Left ventricle myocardium superior (tissue), 1 donor: ENCODE measurements at places on chromosomes 3 and 15. TPM values are rescaled to one million over a fixed set of nuclear protein-coding genes. Genes with fewer than 3 reads are reported as not detected.

Gene ANKRD63
- total RNA-seq = 1.0 TPM

Gene SMARCC1
- 27.0 TPM for total RNA-seq

Gene KLHL40
- 0.12 TPM for total RNA-seq

Gene TNFAIP8L3
- 4.9 TPM for total RNA-seq

Gene MYL3
- total RNA-seq = 9,164 TPM

Gene SLC6A11
- total RNA-seq = not detected

Gene FETUB
- total RNA-seq = not detected

Gene B2M
- 1,156 TPM for total RNA-seq

Gene MUC20
- total RNA-seq = 3.6 TPM

Gene PYGO1
- 7.8 TPM for total RNA-seq

Gene SLC2A2
- not detected for total RNA-seq

Gene CACNA2D3
- 26.9 TPM for total RNA-seq

Gene ZBBX
- total RNA-seq = not detected

Gene HESX1
- 0.77 TPM for total RNA-seq

Gene ZNF80
- not detected for total RNA-seq

Gene ITGA11
- total RNA-seq = 23.5 TPM

Gene PAQR5
- 1.7 TPM for total RNA-seq

Gene GNAT1
- not detected for total RNA-seq

Gene SRGAP3
- 6.4 TPM for total RNA-seq

Gene TM4SF18
- 11.6 TPM for total RNA-seq

Gene MESP1
- 8.4 TPM for total RNA-seq

Gene LCTL
- total RNA-seq = not detected

Gene SAMMSON
- total RNA-seq = not detected

Gene SPINT1
- 1.0 TPM for total RNA-seq

Gene CAMKV
- not detected for total RNA-seq

Gene TRH
- not detected for total RNA-seq

Gene BCHE
- total RNA-seq = 2.6 TPM
